ENCODE measurements at places on chromosomes 3 and 15. TPM values are rescaled to one million over a fixed set of nuclear protein-coding genes. Genes with fewer than 3 reads are reported as not detected.
A peak's percentile ranks its signal among the peaks of the same experiment; 100 is the strongest.

The SLC28A1 gene
- total RNA-seq = under 0.01 TPM

The ISLR gene
- total RNA-seq = 0.13 TPM

The SPINK8 gene
- total RNA-seq = not detected

The CKMT1A gene
- not detected for total RNA-seq

The ROBO2 gene
- not detected for total RNA-seq

The IMPG2 gene
- 0.26 TPM for total RNA-seq

The AHSG gene
- total RNA-seq = under 0.01 TPM

The LRRC2 gene
- total RNA-seq = under 0.01 TPM

The PLA2G4D gene
- total RNA-seq = not detected

The SLC22A14 gene
- under 0.01 TPM for total RNA-seq

The CAMP gene
- not detected for total RNA-seq

The GABRB3 gene
- total RNA-seq = 0.13 TPM

The NGRN gene
- 46.0 TPM for total RNA-seq

DNA sequence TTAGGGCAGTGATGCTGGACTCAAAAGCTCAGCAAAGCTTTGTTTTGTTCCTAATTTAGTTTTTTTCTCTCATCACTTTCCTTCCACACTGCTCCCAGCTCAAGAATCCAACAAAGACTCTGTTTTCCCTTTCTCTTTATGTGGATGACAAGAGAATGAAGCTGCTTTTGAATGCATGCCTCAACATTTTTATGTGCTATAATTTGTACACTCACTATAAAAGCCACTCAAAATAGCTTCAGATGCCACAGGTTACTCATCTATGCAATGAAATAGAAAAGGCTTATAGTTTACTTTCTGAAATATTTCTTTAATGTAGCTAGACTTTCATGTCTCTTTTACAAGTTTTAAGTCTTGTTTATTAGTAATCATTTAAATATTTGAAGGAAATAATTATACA is 714.9 kb downstream of the OTOL1 start:
- no peak for DNase-seq

DNA sequence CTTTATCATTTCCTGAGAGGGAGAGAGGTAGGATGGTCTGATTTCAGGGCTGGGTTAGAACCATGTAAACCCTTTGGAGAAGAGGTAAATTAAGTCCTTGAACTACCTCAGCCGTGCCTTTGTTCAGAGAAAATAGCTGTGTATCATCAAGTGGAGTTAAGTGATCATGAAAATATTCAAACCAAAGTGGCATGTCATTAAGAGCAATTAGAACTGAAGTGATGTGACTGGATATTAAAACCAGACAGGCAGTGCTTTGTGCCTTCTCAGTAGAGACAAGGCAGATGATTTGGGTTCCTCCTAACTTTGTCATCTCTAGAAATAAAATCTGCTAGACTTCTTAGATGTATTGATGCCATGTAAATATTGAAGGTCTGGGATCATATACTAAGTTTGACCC is 171.5 kb downstream of the IL5RA start:
- DNase-seq = no peak

GRCh38 chr3:50534681-50535330 is 31.4 kb upstream of the CACNA2D2 start:
- no peak for DNase-seq

DNA sequence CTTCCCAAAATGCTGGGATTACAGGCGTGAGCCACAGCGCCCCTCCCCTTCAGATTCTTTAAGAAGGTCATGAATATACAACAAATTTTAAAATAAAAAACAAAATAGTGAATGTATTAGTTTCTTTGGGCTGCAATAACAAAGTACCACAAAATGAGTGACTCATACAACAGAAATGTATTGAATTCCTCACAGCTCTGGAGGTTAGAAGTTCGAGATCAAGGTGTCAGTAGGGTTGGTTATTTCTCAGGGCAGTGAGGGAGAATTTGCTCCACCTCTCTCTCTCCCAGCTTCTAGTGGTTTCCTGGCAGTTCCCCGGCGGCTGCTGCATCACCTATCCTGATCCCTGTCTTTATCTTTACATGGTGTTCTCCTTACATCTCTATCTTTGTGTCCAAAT is 804.0 kb downstream of the ROBO1 start:
- DNase-seq = no peak

GRCh38 chr3:112770032-112770626 is 76.5 kb downstream of the CD200R1L start:
- peak; percentile 2 for DNase-seq

DNA sequence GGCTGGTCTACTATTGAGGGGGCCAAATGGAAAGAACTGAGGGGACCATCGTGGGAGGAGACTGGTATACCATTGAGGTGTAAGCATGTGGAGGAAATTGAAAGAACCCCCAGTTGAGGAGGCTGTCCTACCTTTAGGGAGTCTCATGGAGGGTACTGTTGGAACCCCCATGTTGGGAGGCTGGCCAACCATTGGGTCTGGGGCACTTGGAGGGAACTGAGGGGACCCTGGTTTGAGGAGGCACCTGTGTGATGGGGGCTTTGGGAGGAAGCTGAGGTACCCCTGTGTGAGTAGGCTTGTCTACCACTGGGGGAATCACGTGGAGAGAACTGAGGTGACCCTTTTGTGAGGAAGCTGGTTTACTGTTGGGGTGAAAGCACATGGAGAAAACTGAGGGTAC is 157.5 kb downstream of the FBLN2 start:
- no peak for DNase-seq

DNA sequence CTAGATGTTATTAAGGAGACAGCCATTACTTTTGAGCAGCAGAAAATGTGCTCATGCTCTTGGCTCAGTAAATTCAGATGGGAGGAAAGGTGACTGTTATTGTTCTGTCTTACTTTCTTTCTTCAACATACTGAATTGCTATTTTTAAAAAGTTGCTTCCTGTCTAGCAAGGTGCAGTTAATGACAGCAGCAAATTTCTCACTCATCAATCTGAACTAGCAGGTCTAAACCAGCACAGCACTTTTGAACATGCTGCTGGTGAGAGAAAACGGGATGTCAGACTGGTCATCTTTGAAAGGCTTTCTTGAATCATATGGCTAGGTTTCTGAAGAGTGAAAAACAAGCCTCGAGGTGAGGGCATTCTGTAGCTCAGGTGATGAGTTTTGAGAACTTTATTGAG is 384.7 kb downstream of the MFSD1 start:
- peak; percentile 17 for DNase-seq

GRCh38 chr3:27699067-27699466 is 23.1 kb downstream of the EOMES start:
- DNase-seq = no peak

DNA sequence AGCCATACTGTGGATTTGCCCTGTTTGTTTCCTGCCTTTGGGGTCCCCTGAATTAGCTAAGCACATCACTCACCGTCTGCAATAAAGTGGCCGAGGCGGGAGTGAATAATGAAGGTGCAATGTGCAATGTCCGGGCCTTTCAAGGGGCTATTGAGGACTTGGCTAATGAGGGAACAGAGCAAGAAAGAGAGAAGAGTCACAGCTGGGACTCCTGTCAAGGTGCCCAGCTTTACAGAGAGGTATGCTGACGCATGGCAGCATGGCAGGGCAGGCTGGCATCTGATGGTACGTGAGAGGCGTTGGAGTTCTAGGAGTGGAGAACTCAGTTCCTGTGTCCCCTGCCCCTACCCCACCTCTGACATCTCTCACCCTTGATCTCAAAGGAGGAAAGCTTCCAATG is 13.8 kb upstream of the ATP2B2 start:
- DNase-seq = no peak

- no peak for DNase-seq
These were observed at the start of gene KBTBD13 for GRCh38 chr15:65076486-65077290. Gene KBTBD13, plus strand, starts transcription at chr15:65076746. Its CDS starts 70 bp downstream, at chr15:65076816.

DNA sequence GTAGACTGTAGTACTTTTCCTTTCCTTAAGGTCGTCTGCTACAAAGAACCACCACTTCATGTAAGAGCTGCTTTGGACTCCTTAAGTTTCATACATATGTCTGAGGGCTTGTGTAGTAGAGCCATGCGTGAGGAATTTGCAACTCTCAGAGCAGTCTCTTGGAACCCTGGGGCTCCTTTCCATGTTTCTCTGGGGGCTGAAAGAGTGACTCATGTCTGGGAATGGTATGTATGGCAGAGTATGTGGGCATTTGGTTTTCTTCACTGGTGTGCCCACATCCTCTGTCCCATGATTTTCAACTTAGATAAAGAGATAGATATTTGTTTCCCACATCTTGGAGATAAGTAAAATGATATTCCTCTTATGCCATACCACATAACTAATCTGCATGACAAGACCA is 20.6 kb upstream of the RBM5 start:
- DNase-seq = no peak

- no peak for DNase-seq
These were observed 45.1 kb downstream of the HMCES start for GRCh38 chr3:129323651-129324294.

GRCh38 chr15:46644501-46645481 is 1010.0 kb downstream of the SQOR start:
- DNase-seq = no peak

GRCh38 chr3:14906355-14906971 is 40.9 kb upstream of the NR2C2 start:
- no peak for DNase-seq
